GM10248 (cell line): ENCODE measurements at places on chromosomes 16 and 17.

DNA sequence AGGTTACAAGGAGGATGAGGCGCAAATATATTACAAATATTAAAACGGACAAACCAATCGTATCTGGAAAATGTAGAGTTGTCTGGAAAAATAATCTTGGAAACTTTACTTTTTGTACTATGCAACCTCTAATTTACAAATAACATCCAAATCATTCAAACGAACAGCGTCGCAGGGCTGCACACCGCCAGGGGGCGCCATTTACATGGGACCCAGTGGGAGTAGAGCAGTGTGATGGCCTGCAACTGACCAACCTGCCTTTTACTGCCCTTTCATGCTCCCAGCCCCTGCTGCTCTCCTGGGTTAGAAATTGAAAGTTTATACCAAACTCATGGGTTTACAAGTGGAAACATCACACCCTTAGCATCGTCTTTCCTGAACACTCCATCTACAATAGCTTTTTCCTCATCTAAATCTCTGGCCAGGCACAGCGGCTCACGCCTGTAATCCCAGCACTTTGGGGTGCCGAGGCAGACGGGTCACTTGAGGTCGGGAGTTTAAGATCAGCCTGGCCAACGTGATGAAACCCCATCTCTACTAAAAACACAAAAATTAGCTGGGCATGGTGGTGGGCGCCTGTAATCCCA lies 10.0 kb downstream of the PITPNC1 start:
- DNase-seq = no peak

- no peak for DNase-seq
These were observed 18.4 kb upstream of the ITGA3 start for GRCh38 chr17:50037321-50038107.

DNA sequence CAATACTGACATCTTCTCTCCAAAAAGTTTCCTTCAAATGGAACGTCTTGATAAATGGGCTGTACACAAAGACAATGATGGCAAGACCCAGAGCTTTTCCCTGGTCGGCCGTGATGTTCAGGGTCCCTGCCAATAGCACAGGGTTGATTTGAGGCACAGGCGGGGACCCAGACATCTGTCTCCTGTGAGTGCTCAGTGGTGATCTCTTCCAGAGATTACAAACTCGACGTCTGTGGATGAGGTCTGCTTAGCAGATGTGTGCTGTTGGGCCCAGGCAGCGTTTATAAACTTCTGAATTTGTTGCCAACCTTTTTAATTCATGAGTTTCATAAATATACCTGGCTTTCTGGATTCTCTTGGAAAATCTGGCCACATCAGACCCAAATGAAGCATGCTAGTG lies 14.9 kb downstream of the CPPED1 start:
- DNase-seq = no peak

- no peak for DNase-seq
These were observed at the start of gene MAPK7 for GRCh38 chr17:19378416-19379360. MAPK7 (plus strand) TSS chr17:19378498; CDS start chr17:19378901, 403 bp downstream.

GRCh38 chr17:67105213-67105612 lies 60.9 kb downstream of the CACNG1 start:
- no peak for DNase-seq

DNA sequence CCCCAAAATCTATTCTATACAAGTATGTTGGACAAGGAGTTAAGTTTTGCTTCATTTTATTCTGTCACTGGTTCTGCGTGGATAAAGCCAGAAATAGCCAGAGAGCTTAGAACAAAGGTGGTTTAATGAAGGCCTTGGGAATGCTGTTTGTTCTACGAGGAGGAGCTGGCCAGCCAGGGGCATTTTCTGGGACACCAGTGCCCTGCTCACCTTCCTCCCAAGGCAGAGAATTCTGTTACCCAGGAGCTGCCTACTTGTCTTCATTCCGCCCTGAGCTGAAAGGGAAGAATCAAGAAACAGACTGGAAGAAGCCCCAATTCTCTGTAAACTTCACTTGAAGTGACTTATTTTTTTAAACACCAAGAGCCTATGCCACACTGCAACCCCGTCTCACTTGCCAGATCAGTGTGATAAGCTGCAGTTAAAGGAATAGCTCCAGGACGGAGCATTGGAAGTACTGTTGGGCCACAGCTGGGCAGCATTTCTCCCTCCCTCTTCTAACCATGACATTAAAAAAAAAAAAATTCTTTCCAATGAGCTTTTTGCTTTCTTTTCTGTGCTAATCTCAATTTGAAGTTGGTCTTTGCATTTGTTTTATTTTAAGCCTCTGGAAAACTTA lies 149.8 kb upstream of the DYNLRB2 start:
- DNase-seq = no peak

- DNase-seq = no peak
These were observed 14.6 kb downstream of the LASP1NB start for GRCh38 chr17:38939987-38940386.

- no peak for DNase-seq
These were observed 26.1 kb upstream of the XPO6 start for GRCh38 chr16:28237754-28238357.

- DNase-seq = no peak
These were observed 1.7 kb upstream of the COL1A1 start for GRCh38 chr17:50203086-50203485.

DNA sequence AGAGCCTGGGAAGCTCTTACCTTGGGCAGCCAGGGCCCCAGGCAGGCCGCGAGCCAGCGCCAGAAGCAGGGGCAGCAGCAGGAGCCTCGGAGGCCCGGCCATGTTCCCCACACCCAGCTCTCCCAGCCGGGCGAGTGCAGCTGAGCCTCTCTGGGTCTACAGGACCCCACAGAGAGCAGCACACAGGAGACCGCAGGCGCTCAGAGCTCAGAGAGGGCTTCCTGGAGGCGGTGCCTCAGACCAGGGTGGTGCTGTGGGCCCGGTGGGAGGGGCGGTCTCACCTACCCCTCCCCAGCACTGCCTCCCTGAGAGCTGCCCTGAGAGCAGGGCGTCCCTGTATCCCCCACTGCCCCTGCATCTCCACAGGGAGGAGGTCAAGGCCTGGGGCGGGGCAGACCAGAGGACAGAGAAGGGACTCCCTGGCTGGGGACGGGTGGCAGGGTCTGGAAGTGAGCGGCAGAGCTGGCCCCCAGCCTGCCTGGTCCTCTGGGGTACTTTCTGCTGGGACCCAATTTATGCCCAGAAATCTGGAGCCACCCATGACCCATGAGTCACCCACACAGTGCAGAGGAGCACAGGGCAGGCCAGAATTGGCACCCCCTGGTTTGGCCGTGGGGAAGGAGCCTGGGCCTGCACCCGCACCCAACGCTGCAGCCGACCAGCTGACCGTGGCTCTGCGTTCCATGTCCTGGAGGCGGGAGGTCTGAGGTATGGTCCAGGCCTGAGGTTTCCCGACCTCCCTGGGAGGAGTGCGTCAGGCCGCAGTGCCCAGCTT lies at the start of gene CD7:
TSS of gene CD7 (minus strand) at position 215 of the 775 bp plus-strand sequence. CDS start at position 102, 113 bp downstream.
- no peak for DNase-seq

DNA sequence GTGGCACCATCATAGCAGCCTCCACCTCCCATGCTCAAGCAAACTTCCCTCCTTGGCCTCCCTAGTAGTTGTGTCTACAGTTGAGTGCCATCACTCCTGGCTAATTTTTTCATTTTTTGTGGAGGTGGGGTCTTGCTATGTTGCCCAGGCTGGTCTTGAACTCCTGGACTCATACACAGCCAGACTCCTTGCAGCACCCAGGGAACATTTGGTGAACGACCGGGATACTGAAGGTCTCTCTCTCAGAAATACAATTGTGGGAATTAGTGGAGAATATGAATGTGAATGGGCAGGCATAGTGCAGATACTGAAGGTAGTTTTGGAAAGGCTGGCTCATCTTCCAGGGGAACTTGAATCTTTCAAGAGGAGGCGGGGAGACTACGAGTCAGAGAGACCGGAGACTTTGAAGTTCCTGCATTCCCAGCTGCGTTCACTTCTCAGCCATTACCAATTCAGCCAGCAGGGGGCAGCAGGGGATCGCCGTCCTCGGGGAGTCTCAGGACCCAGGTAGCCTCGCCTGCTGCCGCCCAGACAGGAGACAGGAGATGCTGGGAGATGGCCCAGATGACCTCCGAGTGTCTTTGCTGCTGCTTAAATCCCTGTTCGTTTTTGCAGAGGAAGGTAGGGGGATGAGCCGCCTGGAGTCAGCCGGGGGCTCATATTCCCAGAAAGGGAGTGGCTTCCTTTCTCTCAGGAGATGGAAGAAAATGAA lies 68.6 kb downstream of the HAPSTR1 start:
- peak; percentile 61 for DNase-seq

DNA sequence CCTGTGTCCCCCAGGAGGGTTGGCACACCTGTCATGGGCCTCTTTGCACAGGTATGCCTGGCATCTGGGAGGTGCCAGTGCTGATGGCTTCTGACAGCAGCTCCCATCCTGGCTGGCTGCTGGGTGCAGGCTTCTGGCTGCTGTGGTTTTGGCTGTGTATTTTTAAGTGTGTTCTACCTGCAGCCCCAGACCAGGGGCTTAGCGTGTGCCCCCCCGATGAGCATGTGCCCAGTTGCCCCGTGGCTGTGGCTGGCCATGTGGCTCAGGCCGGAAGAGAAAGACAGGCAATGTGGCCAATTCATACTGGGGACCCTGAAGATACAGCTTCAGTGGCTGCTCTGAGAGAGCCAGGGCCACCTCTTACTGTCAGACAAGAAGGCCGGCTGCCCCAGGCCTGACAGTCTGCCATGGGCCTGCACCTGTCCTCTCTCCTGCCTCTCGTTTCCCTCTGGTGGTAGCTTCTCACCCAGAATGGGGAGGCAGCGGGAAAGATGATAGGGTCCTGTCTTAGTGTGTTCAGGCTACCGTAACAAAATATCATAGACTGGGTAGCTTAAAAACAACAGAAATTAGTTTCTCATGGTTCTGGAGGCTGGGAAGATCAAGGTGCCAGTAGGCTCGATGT lies 37.6 kb upstream of the LGALS9 start:
- DNase-seq = no peak

- DNase-seq = no peak
These were observed 36.8 kb downstream of the TNRC6C start for GRCh38 chr17:77995146-77995852.

- no peak for DNase-seq
These were observed 147.8 kb downstream of the IRF8 start for GRCh38 chr16:86046667-86047270.

DNA sequence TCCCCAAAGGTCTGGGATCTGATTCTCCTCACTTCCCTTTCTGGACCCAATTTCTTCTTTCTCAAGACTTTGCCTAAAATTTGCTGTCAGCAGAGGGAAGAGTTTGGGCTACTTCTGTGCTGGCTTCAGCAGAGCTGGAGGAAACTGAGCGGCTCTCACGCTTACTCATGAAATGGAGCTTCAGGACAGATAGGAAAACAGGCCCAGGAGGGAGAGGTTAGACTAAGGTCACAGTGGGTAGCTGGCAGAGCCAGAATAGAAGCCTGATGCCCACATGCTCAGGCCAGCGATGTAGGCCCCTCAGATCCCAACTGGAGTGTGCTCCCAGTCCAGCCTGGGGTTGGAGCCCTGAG lies 593 bp downstream of the SLC38A7 start:
- no peak for DNase-seq

- no peak for DNase-seq
These were observed 80.1 kb downstream of the ABCC6 start for GRCh38 chr16:16143038-16143763.

DNA sequence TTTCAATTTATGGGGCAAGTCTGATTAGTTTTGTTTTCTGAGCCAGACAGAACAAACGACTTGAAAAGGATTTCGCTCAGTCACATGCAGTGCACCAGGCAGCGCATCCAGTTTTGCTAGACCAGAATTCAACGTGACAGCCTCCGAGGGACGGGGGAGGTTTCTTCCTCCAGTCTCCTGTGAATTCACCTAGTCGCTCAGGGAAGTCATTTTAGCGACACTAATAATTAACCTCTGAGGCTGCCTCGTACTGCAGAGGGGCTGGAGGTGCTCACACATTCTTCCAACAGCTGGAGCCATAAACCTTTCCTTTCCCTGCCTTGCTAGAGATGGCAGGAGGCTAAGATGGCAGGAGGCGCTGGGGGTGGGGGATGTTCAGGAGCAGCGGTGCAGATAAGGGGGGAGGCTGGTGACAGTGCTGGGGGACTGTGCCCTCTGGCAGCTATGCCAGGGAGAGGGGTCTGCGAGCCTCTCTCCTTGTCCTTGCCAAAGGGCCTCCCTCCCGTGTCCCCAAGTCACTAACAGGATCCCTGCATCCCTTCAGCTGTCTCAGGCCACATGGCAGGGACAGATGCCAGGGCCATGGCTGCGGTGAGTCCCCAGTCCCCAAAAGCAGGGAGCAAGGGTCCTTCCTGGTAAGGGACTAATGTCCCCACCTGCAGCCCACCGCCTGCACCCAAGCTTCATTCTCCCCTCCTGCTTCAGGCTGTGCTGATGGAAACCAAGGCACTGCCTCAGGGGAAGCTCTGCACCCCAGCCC lies 24.0 kb downstream of the MXRA7 start:
- DNase-seq = no peak

DNA sequence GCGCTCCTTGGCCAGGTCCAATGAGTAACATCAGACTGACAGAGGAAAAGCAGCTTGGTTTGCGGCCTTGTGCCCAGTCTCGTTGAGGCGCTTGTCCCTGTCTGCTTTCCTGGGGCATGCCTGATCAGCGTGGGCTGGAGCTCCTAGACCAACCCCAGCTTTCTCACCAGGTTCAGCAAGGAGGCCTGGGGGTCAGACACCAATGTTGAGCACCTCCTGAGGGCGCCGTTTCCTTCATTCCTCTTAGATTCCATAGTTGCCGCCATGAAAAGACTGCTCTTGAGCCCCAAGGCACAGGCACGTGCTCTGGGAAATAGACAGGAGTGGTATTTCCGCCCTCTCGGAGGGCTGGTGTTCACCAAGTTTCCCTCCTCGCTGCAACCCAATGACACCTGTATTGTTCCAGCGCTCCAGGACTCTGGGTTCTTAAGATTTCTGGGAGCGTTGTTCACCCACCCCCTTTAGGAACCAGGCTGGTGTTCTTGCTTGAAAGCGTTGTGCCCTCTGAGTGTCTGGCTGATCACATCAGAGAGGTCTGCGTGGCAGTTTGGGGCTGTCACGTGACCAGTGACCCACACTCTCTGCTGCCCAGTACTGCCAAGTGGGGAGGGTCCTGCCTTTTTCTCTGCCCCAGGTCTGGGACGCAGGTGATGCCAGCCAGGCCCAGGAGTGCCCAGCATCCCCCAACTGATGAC lies 18.0 kb downstream of the KCTD2 start:
- DNase-seq = no peak

GRCh38 chr17:36117505-36118382 lies 14.1 kb downstream of the CCL4 start:
- DNase-seq = peak; percentile 41

- DNase-seq = no peak
These were observed 21.7 kb downstream of the IL4R start for GRCh38 chr16:27335349-27336053.

DNA sequence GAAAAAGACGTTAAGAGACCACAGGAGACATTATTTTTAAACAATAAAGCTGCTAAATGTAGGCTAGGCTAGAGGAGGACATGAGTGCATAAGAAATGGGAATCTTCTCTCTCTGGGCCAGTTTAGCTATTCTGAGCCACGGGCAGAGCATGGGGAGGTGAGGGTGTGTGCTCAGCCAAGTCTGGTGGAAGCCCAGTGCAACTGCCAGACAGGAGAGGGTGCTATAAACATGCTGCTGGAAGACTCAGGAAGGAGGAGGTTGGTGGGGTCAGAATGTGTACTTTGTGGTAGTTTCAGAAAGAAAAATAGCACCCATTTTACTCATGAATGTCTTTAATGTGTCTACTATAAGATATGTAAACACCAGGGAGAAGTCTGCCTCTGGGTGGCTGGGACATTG lies 5.9 kb upstream of the SDK2 start:
- no peak for DNase-seq

GRCh38 chr16:67490335-67491096 lies 7.2 kb upstream of the AGRP start:
- no peak for DNase-seq

- DNase-seq = no peak
These were observed 10.2 kb downstream of the CLUH start for GRCh38 chr17:2701161-2701995.
